Left renal cortex interstitium (tissue), 4 donors: ENCODE measurements at places on chromosomes 6 and 20. TPM values are rescaled to one million over a fixed set of nuclear protein-coding genes. Genes with fewer than 3 reads are reported as not detected.

Gene CCN6
- polyA plus RNA-seq, result 3.1 TPM

Gene BLTP3A
- 15.9 TPM for polyA plus RNA-seq

Gene ENPP4
- 19.2 TPM for polyA plus RNA-seq

Gene CD40
- polyA plus RNA-seq, result 6.6 TPM

Gene PTCRA
- polyA plus RNA-seq, result 0.27 TPM

Gene UCKL1
- polyA plus RNA-seq, result 73.1 TPM

Gene ZKSCAN3
- 12.3 TPM for polyA plus RNA-seq

Gene HLA-DOB
- polyA plus RNA-seq, result 0.21 TPM

Gene RAD21L1
- not detected for polyA plus RNA-seq

Gene BANF2
- not detected for polyA plus RNA-seq

Gene CLVS2
- 0.28 TPM for polyA plus RNA-seq

Gene CCN2
- polyA plus RNA-seq, result 203 TPM
